Activated CD4-positive, alpha-beta T cell treated with anti-CD3 and anti-CD28 coated beads for 36 hours (primary cell): ENCODE measurements at places on chromosomes 7 and 10. TPM values are rescaled to one million over a fixed set of nuclear protein-coding genes. Genes with fewer than 3 reads are reported as not detected.

GRCh38 chr7:101764221-101764620, 53.2 kb upstream of the CUX1 start:
- no peaks in the 10 kb centered on the region for H3K36me3 ChIP-seq
- no peak overlapping the region for H3K27ac ChIP-seq
- peaks cover 1% of the 10 kb centered on the region for H3K27me3 ChIP-seq
- H3K4me3 ChIP-seq = no peak overlapping the region
- peaks cover 3% of the 10 kb centered on the region for H3K4me1 ChIP-seq
- no peak for DNase-seq

GRCh38 chr7:37265006-37265405, 183.7 kb downstream of the ELMO1 start:
- no peak overlapping the region for H3K4me3 ChIP-seq
- H3K27me3 ChIP-seq = no peaks in the 10 kb centered on the region
- DNase-seq = no peak
- no peak overlapping the region for H3K27ac ChIP-seq

The C1QL3 gene
- total RNA-seq = not detected

DNA sequence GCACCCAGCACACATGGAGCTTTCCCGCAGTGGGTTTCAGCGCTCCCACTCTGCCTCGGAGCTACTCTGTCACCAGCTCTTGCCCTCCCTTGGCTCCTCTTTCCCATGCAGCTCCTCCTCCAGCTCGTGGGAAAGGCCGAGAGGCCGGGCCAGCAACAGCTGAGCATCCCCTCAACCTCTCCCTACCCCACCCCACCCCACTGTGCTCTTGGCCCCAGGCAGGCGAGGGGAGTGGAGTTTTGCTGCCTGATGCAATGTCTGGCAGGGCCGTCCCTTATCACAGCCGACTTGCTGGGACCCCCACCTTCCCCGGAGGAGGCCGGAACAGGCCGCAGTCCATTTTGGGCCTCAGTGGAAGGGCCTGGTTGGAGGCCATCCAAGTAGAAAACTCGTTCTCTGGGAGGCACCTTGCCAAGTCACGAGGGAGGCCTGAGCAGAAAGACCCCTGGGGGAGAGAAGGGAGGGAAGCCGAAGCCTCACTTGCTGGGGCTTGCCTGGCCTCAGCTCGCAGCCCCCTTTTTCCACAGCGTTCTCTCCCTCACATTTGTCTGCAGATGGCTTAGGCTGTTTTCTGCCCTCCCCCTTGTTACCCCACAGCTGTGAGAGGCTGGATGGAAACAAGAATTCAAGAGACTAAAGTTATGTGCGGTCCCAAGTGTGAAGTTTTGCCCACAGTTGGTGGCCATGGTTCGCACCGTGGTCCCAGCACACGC, 35.3 kb downstream of the CHST3 start:
- H3K36me3 ChIP-seq = no peaks in the 10 kb centered on the region
- H3K27me3 ChIP-seq = no peaks in the 10 kb centered on the region
- no peak overlapping the region for H3K4me3 ChIP-seq
- H3K4me1 ChIP-seq = no peaks in the 10 kb centered on the region
- DNase-seq = no peak

GRCh38 chr10:79185796-79186374, 117.1 kb downstream of the ZMIZ1 start:
- H3K27me3 ChIP-seq = no peaks in the 10 kb centered on the region
- H3K4me1 ChIP-seq = no peaks in the 10 kb centered on the region

The SOSTDC1 gene
- not detected for total RNA-seq

DNA sequence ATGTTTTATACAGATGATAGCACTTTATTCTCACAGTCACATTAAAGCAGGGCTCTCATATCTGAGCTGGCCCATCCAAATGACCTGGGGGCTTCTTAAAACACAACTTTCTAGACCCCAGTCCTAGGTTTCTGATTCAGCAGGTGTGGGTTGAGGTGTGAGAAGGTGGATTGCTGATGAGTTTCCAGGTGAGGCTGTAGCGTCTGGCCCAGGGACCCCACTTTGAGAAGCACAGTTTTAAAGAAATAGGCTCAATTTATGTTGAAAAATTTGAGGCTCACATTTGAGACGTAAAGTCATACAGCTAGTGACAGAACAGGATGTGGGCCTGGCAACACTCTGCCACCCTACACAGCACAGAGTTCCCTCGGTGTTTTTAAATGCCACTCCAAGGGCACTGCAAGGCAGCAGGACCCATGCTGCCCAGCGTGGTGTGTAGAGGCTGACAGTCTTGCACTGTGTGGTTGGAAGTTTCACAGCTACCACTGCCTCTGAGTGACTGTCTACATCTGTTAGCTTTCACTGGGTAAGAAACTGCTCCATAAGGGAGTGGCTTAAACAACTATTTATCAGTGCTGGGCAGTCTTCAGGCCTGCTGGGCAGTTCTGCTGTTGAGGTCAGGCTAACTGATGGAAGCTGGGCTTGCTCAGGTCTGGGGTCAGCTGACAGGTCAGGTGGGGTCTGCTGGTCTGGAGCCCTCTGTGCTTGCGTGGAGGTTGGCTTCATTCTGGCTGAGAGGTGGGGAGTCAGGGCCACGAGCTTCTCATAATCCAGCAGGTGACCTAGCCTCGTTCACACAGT, 319.7 kb downstream of the CXCL12 start:
- no peaks in the 10 kb centered on the region for H3K4me1 ChIP-seq
- no peak overlapping the region for H3K4me3 ChIP-seq
- H3K27ac ChIP-seq = no peak overlapping the region
- H3K36me3 ChIP-seq = no peaks in the 10 kb centered on the region
- peaks cover 3% of the 10 kb centered on the region for H3K27me3 ChIP-seq

- no peak for DNase-seq
- H3K27me3 ChIP-seq = peaks cover 12% of the 10 kb centered on the region
- no peaks in the 10 kb centered on the region for H3K36me3 ChIP-seq
- H3K4me3 ChIP-seq = no peak overlapping the region
Observed at GRCh38 chr10:33178026-33178755, 156.3 kb downstream of the NRP1 start.

The LIPK gene
- not detected for total RNA-seq

DNA sequence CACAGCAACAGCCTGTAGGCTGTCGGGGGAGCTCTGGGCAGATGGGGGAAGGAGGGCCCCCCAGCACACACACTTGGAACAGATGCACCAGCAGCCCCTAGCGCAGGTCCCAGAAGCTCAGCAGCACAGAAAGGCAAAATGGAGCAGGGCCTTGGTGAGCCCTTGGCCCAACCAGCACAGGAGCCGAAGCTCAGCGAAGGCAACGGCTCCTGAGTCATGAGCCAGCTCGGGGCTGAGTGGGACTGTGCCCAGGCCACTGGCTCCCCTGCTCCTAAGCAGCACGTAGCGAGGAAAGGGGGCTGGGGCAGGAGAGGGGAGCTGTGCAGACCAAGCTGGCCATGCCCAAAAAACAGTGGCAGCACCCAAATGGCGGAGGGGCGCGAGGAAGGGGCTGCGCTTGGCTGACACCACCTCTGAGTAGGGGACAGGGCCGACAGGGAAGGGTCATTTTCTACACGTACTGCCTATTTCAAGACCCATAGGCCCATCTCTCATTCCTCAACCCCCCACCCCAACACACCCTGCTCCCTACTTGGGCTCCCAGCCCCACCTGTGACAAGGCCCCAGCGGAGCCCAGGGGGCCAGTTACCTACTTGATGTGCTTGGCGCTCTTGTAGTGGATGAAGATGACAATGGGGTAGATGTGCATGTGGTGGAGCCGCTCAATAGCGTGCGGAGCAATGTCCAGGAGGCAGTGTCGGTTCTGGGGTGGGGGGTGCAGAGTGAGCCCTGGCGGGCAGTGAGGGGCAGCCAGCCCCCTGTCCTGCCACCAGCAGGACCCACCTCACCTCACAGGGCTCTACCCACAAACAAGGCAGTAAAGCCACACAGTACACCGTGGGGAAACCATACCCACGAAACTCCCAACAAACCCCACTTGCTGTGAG, 132.1 kb downstream of the DLG5 start:
- H3K4me3 ChIP-seq = no peak overlapping the region
- no peak for DNase-seq
- H3K27ac ChIP-seq = no peak overlapping the region
- H3K36me3 ChIP-seq = no peaks in the 10 kb centered on the region
- no peaks in the 10 kb centered on the region for H3K27me3 ChIP-seq
- H3K4me1 ChIP-seq = no peaks in the 10 kb centered on the region

The DGKB gene
- total RNA-seq = not detected

The TUBAL3 gene
- not detected for total RNA-seq

GRCh38 chr7:107167483-107168232, 1.1 kb upstream of the HBP1 start:
- no peaks in the 10 kb centered on the region for H3K27me3 ChIP-seq
- peaks cover 23% of the 10 kb centered on the region for H3K4me1 ChIP-seq
- peak; percentile 85 for DNase-seq
- peak overlapping the region; percentile 100 for H3K27ac ChIP-seq
- peak overlapping the region; percentile 91 for H3K4me3 ChIP-seq
- peaks cover 7% of the 10 kb centered on the region for H3K36me3 ChIP-seq

- no peak overlapping the region for H3K4me3 ChIP-seq
- peaks cover 2% of the 10 kb centered on the region for H3K27me3 ChIP-seq
- DNase-seq = no peak
- no peak overlapping the region for H3K27ac ChIP-seq
- H3K36me3 ChIP-seq = no peaks in the 10 kb centered on the region
- peaks cover 15% of the 10 kb centered on the region for H3K4me1 ChIP-seq
Observed at GRCh38 chr7:159049266-159050025, 95.2 kb downstream of the VIPR2 start.

GRCh38 chr10:89003344-89003743, 12.7 kb downstream of the FAS start:
- no peak overlapping the region for H3K4me3 ChIP-seq
- no peak for DNase-seq
- H3K27ac ChIP-seq = no peak overlapping the region
- H3K27me3 ChIP-seq = no peaks in the 10 kb centered on the region
- peaks cover 47% of the 10 kb centered on the region for H3K4me1 ChIP-seq

DNA sequence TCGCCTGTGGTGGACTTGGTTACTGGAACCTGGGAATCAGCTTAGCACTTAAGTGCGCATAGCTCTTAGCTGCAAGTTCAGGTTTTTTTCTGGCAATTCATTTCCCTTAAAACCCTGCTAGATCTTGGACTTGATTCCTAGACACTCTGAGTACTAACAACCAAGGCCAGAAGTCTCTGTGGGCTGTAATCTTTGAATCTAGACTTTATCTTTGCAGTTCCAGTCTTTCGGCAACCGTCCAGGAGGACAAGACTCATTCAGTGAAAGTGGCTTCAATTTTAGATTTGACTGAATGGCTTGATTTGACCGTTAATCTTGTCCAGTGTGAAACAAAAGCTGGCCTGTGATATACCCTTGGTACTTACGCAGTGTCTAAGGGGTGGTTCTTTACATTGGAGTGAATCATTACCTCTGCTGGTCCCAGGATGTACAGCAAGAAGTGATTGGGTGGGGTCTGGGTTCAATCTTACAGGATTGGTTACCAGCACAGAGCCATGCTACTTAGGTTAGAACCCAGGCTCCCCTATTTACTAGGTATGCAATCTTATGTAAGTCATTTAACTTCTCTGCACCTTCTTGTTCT, 16.4 kb downstream of the PTTG1IP2 start:
- H3K4me3 ChIP-seq = no peak overlapping the region
- H3K27ac ChIP-seq = no peak overlapping the region
- H3K4me1 ChIP-seq = no peaks in the 10 kb centered on the region
- no peaks in the 10 kb centered on the region for H3K36me3 ChIP-seq
- peaks cover 12% of the 10 kb centered on the region for H3K27me3 ChIP-seq

DNA sequence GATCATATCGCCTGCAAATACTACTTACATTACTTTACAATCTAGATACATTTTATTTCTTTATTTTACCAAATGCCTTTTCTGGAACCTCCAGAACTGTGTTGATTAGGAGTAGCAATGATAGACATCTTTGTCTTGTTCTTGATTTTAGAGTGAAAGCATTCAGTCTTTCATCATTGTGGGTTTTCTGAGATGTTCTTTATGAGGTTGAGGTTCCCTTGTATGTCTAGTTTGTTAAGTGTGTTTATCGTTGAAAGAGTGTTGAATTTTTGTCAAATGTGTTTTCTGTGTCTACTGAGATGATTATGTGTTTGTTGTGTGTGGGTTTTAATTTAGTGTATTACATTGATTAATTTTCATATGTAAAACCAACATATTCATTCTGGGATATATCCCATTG, 17.1 kb downstream of the SEPTIN7 start:
- peaks cover 59% of the 10 kb centered on the region for H3K36me3 ChIP-seq
- H3K27me3 ChIP-seq = no peaks in the 10 kb centered on the region
- no peak overlapping the region for H3K4me3 ChIP-seq
- H3K27ac ChIP-seq = peak overlapping the region; percentile 59

The ADAP1 gene
- total RNA-seq = 13.1 TPM

The TRIM73 gene
- 3.6 TPM for total RNA-seq

The BRI3 gene
- total RNA-seq = 45.1 TPM

The SLC18A2 gene
- 0.21 TPM for total RNA-seq

GRCh38 chr7:129959471-129960203, 6.9 kb upstream of the UBE2H start:
- no peaks in the 10 kb centered on the region for H3K27me3 ChIP-seq
- no peak overlapping the region for H3K27ac ChIP-seq
- no peaks in the 10 kb centered on the region for H3K4me1 ChIP-seq

The TAS2R41 gene
- not detected for total RNA-seq

The PLEKHA1 gene
- 7.7 TPM for total RNA-seq

DNA sequence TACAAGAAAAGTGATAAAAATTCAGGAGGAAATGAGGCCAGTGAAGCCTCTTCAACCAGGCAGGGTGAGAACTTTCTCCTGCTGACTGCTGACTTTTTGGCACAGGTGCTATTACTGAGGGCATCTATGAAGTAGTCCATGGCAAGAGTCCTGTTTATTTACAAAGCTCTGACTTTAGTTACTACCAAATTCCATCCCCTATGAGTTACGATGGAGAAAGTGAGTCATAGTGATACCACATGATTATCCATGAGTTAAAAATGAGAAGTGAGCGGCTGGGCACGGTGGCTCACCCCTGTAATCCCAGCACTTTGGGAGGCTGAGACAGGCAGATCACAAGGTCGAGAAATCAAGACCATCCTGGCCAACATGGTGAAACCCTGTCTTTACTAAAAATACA, 19.9 kb downstream of the CCDC3 start:
- peaks cover 2% of the 10 kb centered on the region for H3K4me1 ChIP-seq
- H3K36me3 ChIP-seq = no peaks in the 10 kb centered on the region
- DNase-seq = peak; percentile 6
- no peak overlapping the region for H3K27ac ChIP-seq
- H3K4me3 ChIP-seq = no peak overlapping the region
- H3K27me3 ChIP-seq = peaks cover 17% of the 10 kb centered on the region

- peaks cover 1% of the 10 kb centered on the region for H3K4me1 ChIP-seq
- no peaks in the 10 kb centered on the region for H3K36me3 ChIP-seq
- H3K27me3 ChIP-seq = peaks cover 8% of the 10 kb centered on the region
Observed at GRCh38 chr7:121494516-121494915, 98.4 kb upstream of the FAM3C start.

The JCAD gene
- total RNA-seq = not detected

DNA sequence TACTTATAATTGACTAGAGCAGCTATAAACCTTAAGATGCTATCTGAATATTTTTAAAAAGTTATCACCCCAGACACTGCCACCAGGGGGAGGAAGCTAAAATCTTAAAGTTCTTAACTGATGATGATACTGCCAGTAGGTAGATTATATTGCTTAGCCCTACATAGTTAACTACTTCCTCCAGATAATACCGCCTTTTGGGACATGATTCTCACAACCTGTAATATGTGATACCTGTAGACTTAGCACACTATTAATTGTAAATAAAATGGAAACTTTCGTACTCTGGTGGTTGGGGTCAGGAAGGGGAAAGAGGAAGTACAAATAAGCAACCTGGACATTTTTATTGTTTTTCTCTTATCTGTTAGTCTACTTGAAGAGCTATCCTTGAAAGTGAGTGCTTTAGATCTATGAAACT, 268.9 kb downstream of the ADK start:
- H3K27ac ChIP-seq = no peak overlapping the region
- DNase-seq = peak; percentile 48
- no peak overlapping the region for H3K4me3 ChIP-seq
- H3K27me3 ChIP-seq = no peaks in the 10 kb centered on the region
- H3K4me1 ChIP-seq = peaks cover 4% of the 10 kb centered on the region

- no peak overlapping the region for H3K27ac ChIP-seq
- no peaks in the 10 kb centered on the region for H3K36me3 ChIP-seq
- no peak overlapping the region for H3K4me3 ChIP-seq
- H3K4me1 ChIP-seq = peaks cover 13% of the 10 kb centered on the region
Observed at GRCh38 chr10:86642499-86642898, 11.8 kb upstream of the OPN4 start.
